ENCODE measurements at places on chromosomes 7 and 10. TPM values are rescaled to one million over a fixed set of nuclear protein-coding genes. Genes with fewer than 3 reads are reported as not detected.

CFAP70 gene
- 1.7 TPM for total RNA-seq

LIPN gene
- not detected for total RNA-seq

VIPR2 gene
- total RNA-seq, result under 0.01 TPM

OR2A42 gene
- not detected for total RNA-seq

HOXA6 gene
- total RNA-seq, result not detected

TDRD1 gene
- 0.50 TPM for total RNA-seq
